ENCODE measurements at places on chromosomes 4 and X.
A peak's percentile ranks its signal among the peaks of the same experiment; 100 is the strongest.

DNA sequence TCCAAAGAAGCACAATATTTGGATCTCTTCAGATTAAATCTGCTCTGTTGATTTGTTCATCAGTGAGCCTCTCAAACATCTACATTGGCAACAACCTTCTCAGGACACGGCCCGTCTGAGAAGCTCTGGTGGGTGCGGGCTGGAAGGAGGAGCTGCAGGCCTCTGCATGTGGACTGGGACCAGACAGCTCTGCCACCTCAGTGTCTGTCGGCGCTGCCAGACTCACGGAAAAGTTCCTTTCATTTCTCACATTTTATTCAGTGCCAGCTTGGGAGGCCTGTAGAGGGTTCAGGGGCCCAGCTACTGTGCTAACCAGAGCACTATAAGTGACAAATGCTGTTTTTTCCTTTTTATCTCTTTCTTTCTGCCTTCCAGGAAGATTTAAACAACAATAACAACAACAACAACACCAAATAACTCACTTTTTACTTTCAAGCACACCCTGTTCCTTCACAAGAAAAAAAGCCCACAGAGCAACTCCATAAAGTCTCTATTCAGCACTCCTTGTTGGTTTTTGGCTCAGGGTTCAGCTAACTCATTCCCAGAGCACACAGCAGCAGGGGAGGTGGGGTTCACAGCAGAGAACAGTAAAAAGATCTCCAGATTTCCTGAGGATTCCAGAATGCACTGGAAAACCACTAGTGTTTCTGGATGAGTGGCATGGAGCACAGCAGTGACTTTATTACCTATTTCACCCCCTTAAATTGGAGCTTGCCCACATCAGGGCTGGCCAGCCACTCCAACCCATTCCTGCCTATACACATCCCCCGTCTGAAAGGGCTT lies 23.2 kb upstream of the HOPX start:
- DNase-seq = no peak

GRCh38 chr4:127622921-127623796 lies 9.6 kb upstream of the INTU start:
- peak; percentile 39 for DNase-seq

DNA sequence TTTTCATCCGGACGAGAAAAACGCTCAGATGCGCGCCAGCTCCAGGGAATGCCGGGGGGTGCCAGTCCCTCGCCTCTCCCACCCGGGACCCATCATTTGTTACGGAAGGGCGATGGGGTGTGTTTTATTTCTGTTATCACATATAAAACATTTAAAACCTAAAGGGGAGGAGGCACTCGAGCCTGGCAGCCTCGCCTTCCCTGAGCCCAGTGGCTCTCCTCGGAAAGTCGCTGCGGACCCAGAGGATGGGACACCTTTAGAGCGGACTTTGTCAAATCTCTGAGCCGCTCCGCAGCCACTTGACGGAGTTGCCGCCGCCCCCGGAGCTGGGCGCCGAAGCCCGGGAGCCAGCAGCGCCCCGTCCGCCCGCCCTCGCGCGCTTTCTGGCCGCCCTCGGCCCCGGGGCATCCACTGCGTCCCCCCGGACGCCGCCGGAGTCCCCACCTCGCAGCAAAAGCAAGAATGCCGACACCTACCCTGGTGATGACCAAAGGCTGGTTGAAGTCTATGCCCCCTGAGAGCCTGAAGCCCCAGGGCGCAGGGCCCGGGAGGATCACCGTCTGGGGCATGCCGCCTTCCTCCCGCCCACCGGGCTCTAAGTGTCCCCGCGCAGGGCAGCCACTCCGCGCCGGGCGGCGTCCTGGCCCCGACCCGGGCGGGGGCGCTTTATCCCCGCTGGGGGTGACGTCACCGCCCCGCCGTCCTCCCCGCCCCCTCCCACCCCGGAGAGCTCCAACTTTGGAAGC lies at the start of gene PDLIM3:
PDLIM3 (minus strand) TSS at position 642 of the 746 bp plus-strand sequence; CDS start at position 569, 73 bp downstream.
- no peak for DNase-seq

GRCh38 chrX:15269120-15269519 lies 763 bp downstream of the ASB9 start:
- DNase-seq = no peak

GRCh38 chr4:123398853-123399626 lies 2.4 kb downstream of the SPRY1 start:
- peak; percentile 57 for DNase-seq

GRCh38 chr4:11505221-11505971 lies 76.7 kb upstream of the HS3ST1 start:
- no peak for DNase-seq

All from suppressor macrophage treated with lipopolysaccharide for 1 hour (primary cell).